Suppressor macrophage (primary cell): ENCODE measurements at places on chromosomes 12 and 14.

GRCh38 chr14:22497144-22497423 is 91.9 kb downstream of the DAD1 start:
- DNase-seq, result no peak

DNA sequence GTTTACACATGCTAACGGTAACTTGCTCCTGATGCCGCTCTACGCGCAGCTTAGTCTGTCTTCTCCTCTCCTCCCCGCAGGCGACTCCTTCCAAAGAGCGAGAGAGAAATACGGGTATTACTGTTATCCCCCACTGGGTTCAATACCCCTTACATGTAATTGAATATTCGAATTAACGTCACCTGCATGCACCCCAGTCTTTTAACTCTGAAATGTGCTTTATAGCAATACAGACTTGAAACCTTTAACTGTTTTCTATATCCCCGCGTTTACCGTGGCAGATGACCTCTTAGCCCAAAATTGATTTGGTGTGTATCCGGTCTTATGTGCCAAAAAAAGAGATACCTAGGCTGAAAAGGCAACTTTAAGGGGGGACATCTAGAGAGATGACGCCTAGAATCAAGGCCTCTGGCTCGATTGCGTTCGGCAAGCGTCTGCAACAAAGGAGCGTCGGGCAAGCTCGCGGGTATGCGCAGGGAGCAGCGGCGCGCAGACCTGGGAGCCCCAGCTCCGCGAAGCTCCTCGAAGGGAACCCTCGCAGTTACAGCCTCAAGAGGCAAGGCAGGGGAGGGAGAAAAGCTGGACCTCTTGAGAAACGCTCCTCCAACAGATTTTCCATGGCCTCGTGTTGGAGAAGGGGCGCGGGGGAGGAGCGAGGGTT is 6.8 kb upstream of the FOXG1 start:
- DNase-seq, result no peak

GRCh38 chr12:94305130-94305957 is 154.3 kb downstream of the CEP83 start:
- DNase-seq, result no peak

DNA sequence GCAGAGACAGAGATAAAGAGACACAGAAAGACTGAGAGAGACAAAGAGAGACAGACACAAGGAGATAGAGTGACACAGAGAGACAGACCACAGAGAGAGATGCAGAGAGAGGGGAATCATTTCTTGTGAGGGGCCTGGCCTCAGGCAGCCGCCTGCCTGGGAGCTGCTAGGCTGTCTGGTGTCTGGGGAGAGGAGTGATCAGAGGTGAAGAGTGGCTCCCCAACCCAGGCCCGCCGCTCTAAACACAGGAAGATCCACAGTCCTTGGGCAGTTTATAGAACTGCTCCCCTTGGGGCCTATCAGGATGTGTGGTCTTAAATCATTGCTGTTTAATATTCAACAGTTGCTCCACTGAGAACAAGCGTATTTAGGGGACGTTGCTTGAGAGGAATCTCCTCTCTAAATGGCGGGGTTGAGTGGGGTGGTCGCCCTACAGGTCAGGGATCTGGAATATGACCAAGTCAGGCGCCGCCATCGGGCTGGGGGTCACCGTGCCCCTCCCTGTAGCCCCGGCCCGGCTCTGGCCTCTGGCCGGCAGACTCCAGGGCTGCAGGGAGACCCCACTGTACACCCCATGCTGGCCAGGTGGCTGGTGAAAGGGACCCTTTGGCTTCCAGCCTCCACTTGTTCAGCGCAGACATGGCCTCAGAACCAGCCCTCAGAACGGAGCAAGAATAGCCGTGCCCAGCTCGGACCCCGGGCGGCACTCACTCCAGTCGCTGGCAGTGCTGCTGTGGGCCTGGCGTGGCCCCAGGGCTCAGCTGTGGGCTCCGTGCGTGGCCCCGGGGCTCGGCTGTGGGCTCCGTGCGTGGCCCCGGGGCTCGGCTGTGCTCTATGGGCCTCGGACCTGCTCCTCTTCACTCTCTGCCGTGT is 89.4 kb downstream of the GALNT9 start:
- DNase-seq, result no peak

DNA sequence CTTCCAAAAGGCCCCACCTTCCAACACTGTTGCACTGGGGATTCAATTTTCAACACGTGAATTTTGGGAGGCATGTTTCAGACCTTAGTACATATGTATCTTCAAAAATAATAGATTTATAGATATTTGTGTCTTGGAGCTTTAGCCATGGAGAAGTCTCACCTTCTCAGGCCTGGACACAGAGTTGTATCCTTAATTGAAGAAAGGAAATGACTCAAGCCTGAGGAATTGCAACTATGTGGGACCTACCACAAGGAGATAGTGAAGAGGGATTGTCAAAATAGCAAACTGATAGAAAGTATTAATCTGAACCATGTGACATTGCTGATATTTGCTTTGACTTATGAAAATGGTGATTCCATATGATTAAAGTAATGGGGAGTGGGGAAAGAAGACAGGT is 89.8 kb downstream of the ACSS3 start:
- DNase-seq, result no peak

DNA sequence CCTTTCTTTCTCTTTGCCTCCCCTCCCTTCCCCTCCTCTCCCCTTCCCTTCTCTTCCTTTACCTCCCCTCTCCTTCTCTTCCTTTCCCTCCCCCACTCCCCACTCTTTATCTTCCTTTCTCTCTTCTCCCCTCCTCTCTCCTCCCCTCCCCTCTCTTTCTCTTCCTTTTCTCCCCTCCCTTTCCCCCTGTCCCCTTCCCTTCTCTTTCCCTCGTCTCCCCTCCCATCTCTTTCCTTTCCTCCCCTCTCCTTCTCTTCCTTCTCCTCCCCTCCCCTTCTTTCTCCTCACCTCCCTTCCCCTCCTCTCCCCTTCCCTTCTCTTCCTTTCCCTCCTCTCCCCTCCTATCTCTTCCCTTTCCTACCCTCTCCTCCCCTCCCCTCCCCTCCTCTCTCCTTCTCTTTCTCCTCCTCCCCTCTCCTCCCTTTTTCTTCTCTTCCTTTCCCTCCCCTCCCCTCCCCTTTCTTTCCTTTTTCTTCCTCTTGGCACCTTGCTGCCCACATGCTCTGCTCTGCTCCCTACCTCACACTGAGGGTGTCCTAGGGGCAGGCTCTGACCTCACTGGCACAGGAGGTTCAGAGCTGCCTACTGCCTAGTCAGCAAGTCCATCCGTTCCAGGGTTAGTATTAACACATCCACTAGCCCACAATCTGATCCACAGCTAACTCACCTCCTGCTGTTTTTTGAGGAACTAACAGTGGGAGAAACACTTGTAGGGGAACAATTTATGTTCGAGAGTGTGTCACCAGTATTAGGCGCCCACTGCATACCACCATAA is 101.0 kb downstream of the NUAK1 start:
- DNase-seq, result no peak

DNA sequence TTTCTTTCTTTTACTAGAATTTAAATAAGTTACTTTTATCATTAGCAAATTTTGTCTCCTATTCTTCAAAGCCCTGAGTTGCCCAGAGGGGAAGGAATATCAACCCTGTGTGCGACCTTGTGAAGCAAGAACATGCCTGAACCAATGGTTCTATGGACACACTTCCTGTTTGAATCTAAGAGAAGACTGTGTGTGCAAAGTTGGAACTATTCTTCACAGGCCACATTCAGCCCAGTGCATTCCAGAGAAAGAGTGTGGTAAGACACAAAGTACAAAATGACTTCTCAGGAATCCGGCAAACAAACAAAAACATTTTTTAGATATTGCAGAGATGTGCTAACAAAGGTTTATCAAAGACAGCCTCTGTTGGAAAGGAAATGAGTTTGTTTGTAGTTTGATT is 90.8 kb upstream of the PTPRQ start:
- no peak for DNase-seq
